Uterus (tissue), 4 donors: ENCODE measurements at places on chromosomes 12 and 14. TPM values are rescaled to one million over a fixed set of nuclear protein-coding genes. Genes with fewer than 3 reads are reported as not detected.

TPH2 gene
- not detected for total RNA-seq

DCN gene
- 1,699 TPM for total RNA-seq

OR6C2 gene
- total RNA-seq: not detected

ZNF385A gene
- 0.26 TPM for total RNA-seq

SLC7A7 gene
- total RNA-seq: 7.6 TPM

SSTR1 gene
- total RNA-seq: 2.7 TPM

- no peak for DNase-seq
Measured at GRCh38 chr12:49298160-49298559, 3.2 kb downstream of the PRPH start.

DNA sequence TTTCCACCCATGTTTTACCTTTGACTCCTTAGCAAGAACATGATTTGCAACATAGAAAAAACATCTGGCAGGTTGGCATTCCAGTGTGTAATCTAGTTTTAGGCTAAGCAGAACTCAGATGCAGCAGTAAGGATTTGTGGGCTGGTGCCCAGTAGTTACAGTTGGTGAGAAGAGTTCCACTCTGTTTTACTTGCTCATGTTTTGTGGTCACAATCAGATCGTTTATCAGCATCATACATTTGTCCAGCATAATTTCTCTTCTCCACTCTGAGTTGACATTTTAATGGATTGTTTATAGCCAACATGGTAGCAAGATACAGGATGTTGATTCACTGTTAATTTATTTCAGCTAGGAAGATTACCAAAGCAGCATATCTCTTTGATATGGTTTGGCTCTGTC lies 120.0 kb downstream of the PDE6H start:
- DNase-seq: no peak

- no peak for DNase-seq
Measured at GRCh38 chr12:75656648-75657047, 145.2 kb upstream of the KRR1 start.

GRCh38 chr12:12720052-12720451 lies 2.9 kb downstream of the CDKN1B start:
- no peak for DNase-seq

DNA sequence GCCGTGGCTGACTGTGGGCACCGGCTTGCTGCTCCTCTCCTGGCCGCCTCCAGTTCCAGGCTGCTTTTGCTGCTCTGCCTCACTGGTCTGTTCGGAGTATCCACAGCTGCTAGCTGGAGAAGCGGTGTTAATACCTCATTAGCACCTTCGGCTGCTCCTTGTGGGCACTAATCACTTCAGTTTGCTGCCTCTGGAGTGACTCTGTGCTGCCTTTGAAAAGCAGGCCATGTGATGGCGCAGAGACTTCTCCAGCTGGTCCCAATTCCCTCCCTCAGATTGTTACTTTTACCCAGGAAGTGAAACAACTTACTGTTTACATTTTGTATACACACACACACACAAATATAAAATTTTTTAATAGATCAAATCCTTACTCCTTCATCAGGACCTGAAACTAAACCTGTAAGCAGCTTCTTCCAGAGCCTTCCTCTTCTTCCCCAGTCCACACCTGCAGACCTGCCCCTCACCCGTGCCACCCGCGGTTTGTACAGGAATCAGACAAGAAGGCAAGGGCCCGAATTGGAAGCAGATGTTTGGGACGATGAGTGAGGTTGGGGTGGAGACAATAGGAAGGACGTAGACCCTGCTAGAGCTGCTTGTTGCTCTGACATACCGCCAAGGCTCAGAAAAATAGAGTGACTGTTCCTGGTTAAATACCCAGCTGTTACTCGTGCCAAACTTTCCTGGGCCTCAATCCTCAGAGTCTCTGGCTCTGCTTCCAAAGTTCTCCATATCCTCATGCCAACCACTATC lies 41.5 kb upstream of the LTBP2 start:
- DNase-seq: no peak

DNA sequence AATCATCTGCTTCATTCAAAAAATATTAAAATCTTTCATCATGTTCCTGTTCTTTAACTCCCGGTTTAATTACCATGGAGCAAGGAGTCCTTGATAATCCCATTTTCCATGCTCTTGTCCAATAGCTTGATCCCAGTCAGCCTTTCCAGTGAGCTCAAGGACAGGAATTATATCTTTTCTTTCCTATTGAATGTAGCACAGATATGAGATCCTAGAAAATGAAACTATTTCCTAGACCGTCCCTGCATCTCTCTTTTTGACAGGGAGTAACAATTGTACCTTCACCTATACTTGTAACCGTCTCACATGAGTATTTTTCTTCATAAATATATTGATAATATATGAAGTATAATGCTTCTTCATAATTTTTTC lies 35.6 kb downstream of the PIK3C2G start:
- DNase-seq: no peak

DNA sequence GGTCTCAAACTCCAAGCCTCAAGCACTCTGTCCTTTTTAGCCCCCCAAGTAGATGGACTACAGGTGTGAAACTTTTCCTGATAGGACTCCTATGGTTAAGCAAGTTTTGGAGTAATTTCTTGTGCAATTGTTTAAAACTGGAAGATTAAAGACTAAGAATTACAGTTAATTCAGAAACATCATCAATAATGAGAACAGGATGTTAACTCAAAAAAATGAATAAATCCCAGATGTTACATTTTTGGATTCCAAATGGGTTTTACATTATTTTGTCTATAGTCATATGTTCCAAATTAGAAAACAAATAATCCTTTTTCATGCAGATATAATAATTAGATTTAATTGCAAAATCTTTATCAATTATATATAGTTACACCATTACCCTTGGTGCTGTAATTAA lies 24.4 kb upstream of the KITLG start:
- no peak for DNase-seq

- peak; percentile 60 for DNase-seq
Measured at GRCh38 chr12:116524964-116525379, 34.2 kb upstream of the MAP1LC3B2 start.

DNA sequence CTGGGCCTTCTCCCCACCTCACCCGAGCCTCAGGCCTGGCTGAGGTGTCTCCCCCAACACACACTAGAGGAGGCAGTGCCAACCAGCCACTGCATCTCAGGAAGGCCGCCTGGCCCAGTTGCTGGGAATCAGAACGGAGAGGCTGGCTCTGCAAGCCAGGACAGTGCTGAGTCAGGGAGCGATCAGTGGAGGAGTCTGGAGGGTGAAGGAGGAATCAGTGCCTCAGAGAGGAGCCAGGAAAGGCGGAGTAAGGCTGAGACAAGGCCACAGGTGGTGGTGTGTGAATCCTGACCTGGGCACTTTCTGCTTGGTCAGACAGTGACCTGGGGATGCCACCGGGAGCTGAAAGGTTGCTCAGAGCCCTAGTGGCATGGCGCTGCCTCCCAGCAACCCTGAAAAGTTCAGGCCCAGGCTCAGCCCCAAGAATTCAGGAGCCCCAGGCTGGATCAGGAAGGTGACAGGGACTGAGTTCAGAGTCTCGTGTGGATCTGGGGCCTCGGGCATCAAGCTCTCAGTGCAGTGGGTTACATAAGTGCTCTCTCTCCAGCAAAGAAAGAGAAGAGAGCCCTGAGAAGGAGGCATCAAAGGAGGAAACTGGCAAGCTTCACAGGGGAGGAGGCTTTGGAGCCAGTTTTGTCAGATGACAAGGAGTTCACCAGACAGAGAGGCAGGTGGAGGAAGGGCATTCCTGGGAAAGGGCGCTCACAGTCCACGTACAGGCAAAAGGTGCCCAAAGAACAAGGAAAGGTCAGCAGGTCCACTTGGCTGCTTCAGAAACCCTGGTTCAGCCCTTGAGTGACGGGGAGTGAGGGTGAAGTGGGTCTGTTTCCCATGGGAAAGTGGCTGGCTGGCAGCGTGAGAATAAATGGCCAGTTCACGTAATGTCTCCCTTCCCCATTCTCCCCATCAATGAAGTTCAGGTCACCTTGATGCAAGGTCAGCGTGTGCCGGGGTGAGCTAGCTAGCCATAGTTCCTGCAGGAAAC lies 87.8 kb downstream of the ZFP36L1 start:
- peak; percentile 58 for DNase-seq

GRCh38 chr12:11780521-11781101 lies 131.1 kb downstream of the ETV6 start:
- no peak for DNase-seq

- no peak for DNase-seq
Measured at GRCh38 chr12:131510431-131510830, 200.5 kb upstream of the SFSWAP start.

DNA sequence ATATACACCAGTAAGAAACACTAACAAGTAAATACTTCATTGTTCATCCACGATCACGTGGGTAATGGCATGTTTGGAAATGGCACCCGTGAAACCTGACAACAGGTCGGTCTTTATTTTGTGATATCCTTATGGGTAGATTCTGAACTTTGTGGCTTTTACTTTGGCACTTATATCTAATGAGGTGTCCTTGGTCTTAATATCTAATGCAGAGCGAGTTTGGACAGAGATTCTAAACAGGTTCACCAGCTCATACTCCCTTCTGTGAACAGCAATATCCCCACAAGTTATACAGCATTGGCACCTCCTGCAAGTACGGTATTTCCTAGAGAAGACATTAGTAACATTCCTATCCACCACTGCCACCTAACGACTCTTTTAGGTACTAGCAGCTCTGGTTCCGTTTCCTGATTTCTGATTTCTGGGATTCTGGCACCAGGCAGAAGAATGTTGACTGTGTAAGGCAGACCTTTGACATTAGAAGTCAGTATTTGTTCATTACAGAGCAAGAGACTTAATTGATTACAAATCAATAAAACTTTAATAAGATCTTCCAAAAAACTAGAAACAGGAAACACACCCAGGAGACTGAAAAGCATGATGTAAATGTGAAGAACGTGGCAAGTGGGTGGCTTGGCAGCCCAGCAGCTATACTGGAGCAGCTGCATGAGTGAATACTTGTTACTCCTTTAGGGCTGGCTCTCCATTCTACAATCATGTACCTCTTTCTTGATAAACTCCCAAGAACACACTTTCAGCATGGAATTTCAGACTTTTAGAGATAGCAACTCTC lies 2.5 kb downstream of the ANG start:
- DNase-seq: peak; percentile 27

GRCh38 chr14:100654814-100655740 lies 67.9 kb upstream of the BEGAIN start:
- no peak for DNase-seq

GRCh38 chr12:53505555-53506449 lies 1.5 kb downstream of the NPFF start:
- no peak for DNase-seq

GRCh38 chr14:99937475-99938244 lies 127.6 kb upstream of the EVL start:
- no peak for DNase-seq

DNA sequence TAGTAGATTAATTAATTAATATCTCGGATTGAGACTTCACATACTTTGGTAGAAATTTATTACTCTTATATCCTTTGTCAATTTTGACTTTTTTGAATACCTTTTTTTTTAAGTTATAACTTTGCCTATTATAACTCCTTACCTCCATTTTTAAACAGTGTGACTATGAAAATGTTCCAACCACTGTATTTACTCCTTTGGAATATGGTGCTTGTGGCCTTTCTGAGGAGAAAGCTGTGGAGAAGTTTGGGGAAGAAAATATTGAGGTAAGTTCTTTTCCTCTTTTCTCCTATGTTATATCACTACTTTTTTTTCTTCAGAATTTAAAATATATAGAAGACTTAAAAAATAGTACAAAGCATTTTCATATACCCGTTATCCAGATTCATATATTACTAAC lies 27.8 kb downstream of the EID3 start:
- DNase-seq: no peak

- DNase-seq: no peak
Measured at GRCh38 chr12:121741743-121742142, 29.2 kb downstream of the TMEM120B start.

- no peak for DNase-seq
Measured at GRCh38 chr12:15020156-15020555, 47.3 kb downstream of the PDE6H start.

- no peak for DNase-seq
Measured at GRCh38 chr14:26595926-26596542, 1.8 kb downstream of the NOVA1 start.

- DNase-seq: no peak
Measured at GRCh38 chr12:91902860-91903683, 242.6 kb downstream of the BTG1 start.

GRCh38 chr14:22190411-22191191 lies 398.4 kb downstream of the DAD1 start:
- DNase-seq: no peak

DNA sequence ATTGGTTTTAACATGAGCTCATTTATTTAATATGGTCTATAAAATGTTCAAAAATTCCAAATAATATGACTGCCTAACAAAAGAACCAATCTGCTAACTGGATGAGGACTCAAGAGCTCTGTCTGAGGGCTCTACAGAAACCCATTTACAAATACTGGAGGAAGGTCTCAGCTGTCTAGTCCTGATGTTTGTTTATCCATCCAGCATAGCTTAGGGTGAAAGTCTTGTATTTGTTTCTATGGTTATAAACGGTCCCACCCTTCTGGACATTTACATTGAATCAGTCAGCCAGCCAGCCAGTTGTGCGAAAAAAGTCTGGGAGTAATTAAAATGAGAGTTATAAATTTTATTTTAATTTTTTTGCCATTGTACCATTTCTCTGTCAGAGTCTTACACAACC lies 220.7 kb downstream of the BMP4 start:
- DNase-seq: no peak

DNA sequence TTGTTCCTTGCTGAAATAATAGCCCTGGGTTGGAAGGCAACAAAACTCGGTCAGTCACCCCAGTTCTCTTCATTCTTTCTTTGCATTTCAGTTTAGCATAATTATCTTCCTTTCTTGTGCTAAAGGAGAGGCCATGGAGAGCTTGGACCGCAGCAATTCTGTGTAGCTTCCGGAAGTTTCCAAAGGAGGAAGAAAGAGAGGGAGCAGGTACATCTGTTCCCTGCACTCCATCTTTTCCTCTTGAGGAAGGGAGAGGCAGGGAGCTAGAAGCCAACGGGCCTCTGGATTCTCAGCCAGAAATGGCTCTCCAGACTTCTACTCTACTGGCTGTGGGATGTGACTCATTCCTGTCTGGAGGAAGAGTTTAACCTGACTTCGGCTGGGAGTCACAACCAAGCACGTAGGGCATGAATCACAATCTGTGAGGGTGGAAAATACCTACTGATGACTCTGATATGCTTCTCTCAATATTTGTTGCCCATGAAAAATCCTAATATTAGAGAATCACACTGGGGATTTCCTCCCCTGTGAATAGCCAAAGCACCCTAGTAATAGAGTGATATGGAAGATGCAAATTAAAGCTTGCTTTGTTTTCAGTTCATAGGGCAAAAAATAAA lies 17.0 kb downstream of the ANO6 start:
- DNase-seq: peak; percentile 54

- no peak for DNase-seq
Measured at GRCh38 chr12:121428883-121429282, 29.0 kb downstream of the RNF34 start.
